ENCODE measurements at places on chromosomes 3 and 15.

DNA sequence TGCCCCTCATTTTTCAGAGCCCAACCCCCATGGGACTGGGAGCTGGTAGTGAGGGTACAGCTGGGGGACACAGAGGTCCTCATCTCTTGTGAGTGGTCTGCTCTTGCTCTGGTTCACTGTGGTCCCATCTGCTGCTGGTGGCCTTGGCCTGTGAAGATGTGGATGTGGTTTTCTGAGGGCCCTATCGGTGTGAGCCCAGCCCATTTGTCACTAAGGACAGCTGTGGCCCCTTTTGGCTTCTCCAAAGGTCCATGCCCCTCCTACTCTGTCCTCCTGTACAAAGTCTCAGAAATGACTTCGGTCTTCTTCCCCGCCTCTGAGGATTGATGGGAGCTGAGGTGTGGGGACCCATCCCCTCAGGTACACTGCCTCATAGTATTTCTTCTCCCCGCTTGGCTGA, 21.0 kb downstream of the LIPC start:
- DNase-seq, result no peak

- DNase-seq, result no peak
Observed at GRCh38 chr3:101814835-101815234, 34.5 kb upstream of the NFKBIZ start.

- DNase-seq, result no peak
Observed at GRCh38 chr3:3066378-3066777, 43.8 kb downstream of the IL5RA start.

DNA sequence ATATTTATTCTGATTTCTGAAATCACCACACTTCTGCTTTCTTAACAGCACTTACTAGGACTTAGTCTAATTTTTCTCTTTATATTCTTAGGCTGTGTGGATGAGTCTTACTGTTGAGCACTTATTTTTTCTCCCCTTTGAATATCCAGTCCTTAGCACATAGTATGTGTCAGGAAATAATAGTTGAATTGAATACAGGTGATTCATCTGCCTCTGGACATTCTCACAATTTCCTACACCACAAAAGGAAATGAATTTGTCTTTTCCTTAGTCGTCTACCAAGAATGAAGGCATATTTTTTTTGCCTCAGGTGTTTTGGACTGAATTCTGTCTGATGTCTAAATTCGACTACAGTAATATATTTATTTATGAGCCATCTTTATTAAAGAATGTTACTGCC, 204.2 kb downstream of the GHSR start:
- no peak for DNase-seq

GRCh38 chr3:184439096-184439495, 59.2 kb downstream of the CHRD start:
- no peak for DNase-seq

- no peak for DNase-seq
Observed at GRCh38 chr3:13951184-13951583, 71.3 kb upstream of the WNT7A start.

All from T-helper 9 cell (primary cell).